ENCODE measurements at places on chromosomes 7 and 10.
A peak's percentile ranks its signal among the peaks of the same experiment; 100 is the strongest.

GRCh38 chr10:72736176-72736827 is 44.4 kb downstream of the MCU start:
- DNase-seq, result peak; percentile 51

- no peak for DNase-seq
These were observed 16.2 kb downstream of the PKD1L1 start for GRCh38 chr7:47932016-47932415.

- DNase-seq, result peak; percentile 48
These were observed 15.4 kb downstream of the ACSL5 start for GRCh38 chr10:112389271-112389822.

- DNase-seq, result peak; percentile 14
These were observed 23.4 kb upstream of the DMTF1 start for GRCh38 chr7:87128861-87129267.

GRCh38 chr10:61486738-61487396 is 33.7 kb upstream of the TMEM26 start:
- DNase-seq, result peak; percentile 83

DNA sequence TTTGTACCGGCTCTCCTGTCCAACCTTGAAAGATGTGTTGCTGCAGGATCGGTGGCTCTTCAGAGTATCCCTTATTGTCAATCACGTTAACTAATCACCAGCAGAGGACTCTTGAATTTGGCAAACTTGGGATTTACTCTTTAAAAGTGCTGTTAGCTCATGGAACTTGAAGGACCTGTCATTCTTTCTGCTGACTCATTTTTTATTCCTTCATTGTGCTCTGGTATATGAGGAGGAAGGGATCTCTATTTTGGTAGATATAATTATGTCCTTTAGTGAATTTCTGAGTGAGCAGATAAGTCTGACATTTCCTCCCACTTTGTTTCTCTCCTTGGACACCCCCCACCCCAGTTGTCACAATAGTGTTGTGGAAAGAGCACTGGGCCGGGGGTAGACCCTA is 175.1 kb upstream of the HDAC9 start:
- no peak for DNase-seq

DNA sequence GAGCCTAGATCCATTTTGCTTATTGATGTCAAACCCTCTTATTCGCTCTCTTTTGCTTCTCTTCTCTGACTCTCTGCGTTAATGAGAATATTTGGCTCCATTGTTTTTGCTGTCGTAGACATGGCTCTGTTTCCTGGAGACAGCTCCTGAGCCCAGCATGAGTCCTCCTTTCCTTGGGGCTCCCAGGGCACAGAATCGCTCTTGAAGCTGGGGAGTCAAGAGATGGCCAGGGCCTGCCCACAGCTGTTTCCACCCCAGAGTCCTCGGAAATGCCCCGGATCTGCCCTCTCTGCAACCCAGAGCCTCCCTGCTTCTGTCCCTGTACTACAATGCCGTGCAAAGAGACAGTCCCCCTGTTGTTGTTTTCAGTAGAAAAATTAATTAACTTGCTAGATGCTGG is 566.7 kb upstream of the FOXK1 start:
- DNase-seq, result no peak

DNA sequence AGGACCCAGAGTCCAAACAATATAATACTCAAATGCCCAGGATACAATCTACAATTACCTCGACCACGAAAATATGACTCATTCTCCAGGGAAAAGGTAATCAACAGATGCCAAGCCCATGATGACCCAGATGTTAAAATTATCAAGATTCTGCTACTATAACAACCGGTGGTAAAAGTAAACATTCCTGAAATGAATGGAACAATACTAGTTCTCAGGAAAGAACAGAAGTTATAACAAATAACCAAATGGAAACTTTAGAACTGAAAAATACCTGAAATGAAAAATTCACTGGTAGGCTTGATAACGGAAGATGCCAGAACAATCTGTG is 34.1 kb upstream of the GUSB start:
- no peak for DNase-seq

DNA sequence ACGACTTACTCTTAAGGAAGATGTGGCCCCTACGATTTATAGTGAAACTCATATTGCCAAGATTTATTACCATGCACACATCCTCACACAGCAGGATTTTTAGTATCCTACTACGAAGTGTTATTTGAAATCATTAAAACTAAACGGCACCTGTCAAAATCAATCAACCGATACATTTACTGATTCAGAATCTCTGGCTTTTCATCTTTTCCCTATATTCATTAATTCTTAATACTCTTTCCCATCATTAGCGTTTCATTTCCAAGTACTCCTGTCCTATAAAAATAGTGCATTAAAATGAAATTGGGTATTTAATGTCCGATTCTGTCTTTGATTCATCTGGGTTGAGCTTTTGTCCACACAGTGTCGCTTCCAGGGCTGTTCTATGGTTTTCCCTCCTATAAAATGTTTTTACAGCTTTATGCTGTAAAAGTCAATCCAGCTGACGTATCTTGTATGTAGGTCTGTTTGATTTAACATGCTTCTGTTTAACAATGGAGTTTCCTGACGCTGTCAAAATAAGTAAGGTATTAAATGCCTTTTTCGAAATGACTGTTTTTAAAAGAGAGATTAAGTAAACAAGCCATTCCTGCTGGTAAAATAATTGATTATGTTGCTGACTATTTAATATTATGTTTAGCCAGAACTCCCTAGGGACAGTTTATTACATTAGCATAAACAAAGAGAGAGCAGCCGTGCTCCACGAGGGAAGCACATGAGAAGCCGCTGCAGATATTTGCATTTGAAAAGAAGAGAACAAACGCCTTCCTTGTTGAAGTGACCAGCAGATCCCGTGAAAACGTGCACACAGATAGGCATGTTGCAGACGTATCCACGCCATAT is 22.3 kb upstream of the SFMBT2 start:
- peak; percentile 38 for DNase-seq

GRCh38 chr10:113958631-113959382 is 84.9 kb upstream of the ADRB1 start:
- DNase-seq, result peak; percentile 89

DNA sequence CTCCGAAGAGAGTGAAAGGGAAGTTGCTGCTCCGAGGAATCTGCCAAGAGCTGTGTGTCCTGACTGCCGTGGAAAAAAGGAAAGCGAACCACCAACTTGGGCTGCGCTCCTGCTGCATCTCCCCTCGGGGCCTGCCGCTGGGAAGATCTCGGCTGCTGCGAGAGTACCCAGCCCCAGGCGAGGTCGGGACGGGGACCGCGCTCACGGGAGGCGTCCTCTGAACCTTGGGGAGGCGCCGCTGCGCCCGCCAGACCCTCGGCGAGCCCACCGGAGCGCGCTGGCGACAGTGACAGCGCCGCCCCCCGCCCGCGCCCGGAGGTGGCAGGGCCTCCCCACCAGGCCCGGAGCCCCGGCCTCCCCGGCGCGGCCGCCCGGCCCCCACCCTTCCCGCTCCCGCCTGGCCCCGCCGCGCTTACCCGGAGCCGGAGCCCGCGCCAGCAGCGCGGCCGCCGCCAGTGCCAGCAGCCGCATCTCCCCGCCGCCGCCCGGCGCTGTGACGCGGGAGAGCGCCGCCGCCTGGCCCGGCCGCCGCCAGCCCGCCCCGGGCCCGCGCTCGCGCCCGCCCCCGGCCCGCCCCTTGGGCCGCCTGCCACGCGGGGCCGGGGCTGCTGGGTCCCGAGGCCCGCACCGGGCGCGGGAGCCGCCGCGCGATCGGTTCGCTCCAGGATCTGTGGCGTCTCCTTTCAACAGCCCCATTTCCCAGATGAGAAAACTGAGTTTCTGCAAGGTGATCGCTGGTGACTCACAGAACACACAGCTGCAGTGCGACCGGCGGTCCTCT is at the start of gene VSTM4:
Gene VSTM4, minus strand, starts transcription at position 508 of the 781 bp plus-strand sequence. Its CDS starts 37 bp downstream, at position 471.
- DNase-seq, result peak; percentile 50

DNA sequence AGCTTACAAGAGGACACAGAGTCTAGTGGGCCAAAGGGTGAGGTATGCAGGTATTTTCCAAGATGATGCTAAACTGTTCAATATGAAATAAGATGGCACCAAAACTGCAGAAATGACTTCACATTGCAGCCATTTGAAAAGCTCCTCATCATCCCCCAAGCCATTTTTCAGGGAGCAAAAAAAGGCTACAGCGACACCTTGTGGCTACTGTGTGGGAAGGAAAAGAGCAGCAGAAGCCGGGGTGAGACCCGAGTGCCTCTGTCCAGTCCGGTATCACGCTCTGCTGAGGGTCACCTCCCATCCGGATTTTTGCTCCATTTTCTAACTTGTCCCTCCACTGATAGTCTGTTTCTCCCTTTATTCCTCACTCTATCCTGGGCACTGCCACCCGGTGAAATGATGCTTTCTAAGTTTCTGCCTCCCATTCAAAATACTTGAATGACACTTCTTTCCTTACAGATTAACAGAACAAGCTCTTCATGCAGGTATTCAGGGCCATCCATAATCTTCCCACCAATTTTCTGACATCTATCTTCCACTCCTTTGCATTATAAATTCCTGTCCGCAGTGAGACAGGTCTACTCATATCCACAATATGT is 220.2 kb downstream of the DGKI start:
- DNase-seq, result peak; percentile 49

GRCh38 chr7:44484482-44485313 is 5.8 kb downstream of the NUDCD3 start:
- no peak for DNase-seq

DNA sequence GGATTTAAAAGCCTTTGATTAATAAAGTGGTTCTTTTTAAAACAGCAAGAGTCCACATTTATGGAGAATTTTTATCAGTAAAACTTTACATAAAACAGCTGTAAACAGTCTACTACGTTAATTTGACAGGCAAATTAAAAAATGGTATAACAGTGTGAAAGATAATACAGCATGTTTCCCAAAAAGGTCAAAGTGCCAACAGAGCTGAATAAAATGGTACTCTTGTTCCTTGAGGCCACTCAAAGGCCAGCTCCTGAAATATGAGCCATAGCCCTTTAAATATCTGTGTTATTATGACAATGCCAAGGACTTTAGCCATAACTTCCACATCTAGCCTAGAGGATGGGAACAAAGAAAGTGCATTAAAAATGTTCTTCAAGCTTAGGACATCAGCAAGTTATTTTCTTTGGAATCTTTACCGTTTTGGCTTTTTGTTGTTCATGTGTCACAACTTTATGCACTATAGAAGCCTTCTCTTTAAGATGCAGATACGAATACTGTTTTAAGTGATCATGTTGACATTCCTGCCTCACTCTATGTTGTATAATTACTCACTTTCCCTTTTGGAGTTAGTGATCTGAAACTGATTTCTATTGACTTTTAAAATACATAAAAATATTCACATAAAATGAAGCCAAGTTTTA is 165.6 kb downstream of the RNLS start:
- no peak for DNase-seq

- no peak for DNase-seq
These were observed 257.7 kb upstream of the GLI3 start for GRCh38 chr7:42494736-42495135.

DNA sequence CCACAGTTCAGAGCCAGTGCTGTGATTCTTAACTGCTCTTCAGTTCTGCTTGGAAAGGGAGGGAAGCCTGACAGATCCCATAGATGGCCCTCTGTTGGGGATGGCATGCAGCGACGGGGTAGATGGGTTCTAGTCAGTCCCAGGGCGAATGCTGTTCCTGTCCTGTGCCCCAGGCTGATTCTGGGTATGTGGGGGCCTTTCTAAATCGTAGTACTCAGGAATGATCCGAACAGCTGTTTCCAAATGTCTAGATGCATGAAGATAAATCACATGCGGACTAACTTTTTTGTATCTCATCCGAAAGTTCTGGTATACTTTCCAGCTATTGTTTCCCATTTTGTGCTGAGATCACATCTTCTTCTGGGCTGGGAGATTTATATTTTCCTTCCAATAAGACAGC is 186.0 kb upstream of the MKI67 start:
- no peak for DNase-seq

DNA sequence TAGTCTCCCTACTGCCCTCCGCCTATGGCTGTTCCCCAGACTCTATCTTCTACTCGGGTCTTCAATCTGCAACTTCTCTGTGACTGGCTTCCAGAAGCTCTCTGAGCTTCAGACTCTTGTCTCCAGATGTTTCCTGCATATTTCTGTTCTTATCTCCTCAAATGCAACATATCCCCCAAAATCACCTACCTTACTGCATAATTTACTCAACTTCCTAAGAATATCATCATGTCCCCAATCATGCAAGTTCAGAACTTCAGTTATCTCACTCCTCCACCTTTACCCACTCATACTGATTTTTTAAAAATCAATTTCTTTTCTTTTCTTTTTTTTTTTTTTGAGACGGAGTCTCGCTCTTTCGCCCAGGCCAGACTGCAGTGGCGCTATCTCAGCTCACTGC is 68.8 kb downstream of the RAPGEF5 start:
- DNase-seq, result no peak

DNA sequence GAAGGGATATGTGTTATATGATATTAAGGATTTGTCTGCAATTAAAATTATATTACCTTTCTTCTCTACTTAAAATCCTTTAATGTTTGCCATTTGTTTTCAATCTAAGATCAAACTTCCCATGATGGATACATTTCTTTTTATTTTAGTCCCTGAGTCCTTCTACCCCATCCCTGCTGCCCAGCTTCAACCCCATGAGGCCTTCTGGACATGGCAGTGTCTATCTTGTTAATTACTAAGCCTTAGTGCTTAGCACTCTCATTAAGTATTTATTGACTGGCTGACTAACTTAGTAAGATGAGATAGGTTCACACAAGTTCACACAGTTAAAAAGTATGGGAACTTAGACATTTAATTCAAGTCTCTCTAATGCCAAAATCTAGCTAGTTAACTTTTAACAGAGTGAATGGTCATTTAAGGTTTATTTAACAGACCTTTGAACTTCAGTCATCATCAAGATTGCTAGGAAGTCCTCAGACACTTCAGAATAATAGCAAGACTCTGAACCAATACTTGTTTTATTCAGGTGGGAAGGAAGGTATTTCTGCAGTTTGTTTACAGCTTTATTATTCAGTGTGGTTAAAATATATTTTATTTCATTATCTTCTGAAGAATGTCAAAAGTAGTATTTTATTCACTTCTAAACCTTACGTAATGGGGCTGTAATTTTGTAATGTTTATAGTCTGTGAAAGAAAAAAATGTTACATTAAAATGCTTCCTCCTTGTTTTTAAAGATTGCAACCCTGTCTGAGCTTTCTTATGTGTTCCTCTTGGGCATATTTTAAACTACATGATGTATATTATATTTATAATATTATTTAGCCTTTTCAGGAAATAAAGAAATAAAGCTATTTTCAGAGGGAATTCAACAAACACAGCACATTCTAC is 848.9 kb downstream of the REEP3 start:
- no peak for DNase-seq

DNA sequence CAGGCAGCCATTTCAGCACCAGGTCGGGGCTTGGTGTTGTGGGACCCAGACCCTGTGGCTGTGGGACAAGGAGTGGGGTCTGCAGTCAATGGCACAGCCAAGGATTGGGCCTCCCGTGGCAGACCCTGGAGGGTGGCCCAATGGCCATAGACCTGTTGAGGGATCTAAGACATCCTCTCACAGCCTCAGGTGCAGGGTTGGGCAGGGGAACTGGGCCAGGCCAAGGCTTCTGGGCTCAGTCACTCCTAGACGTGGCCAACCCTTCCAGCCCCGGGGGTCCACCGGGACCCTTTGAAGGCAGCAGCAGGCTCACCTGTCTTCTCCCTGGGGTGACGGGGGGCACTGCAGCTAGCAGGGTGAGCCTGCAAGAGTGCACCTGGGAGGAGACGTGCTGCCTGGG is 45.7 kb upstream of the DPYSL4 start:
- DNase-seq, result no peak

GRCh38 chr10:32790483-32790882 is 167.5 kb downstream of the ITGB1 start:
- DNase-seq, result peak; percentile 69

Measured in foreskin fibroblast (primary cell).